GM23248 (cell line): ENCODE measurements at places on chromosomes 12 and 14. TPM values are rescaled to one million over a fixed set of nuclear protein-coding genes. Genes with fewer than 3 reads are reported as not detected.

DNA sequence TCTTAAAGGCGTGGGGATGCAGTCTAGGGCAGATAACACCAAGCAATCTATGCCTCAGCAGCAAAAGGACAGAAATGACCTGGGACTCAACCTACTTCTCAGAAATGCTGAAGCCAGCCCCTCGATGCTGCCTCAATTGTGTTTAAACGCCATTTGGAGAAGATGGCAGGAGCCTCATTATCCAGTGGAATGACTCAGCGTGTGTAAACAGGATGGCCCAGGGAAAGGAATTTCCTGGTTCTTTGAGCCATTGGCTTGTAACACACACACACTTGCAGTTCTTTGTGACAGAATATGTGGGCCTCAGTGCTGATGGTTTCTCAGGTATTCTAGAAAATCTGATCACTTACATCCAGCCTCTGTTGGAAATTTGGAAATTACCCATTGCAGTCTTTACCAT is 154.3 kb downstream of the NTF3 start:
- no peaks in the 10 kb centered on the region for H3K27me3 ChIP-seq
- H3K4me3 ChIP-seq = no peak overlapping the region
- peaks cover 26% of the 10 kb centered on the region for H3K4me1 ChIP-seq

GRCh38 chr14:51147183-51147582 is 52.3 kb upstream of the TRIM9 start:
- H3K4me1 ChIP-seq = no peaks in the 10 kb centered on the region
- no peak overlapping the region for H3K4me3 ChIP-seq
- peaks cover 19% of the 10 kb centered on the region for H3K27me3 ChIP-seq
- no peaks in the 10 kb centered on the region for H3K36me3 ChIP-seq
- H3K27ac ChIP-seq = no peak overlapping the region

DNA sequence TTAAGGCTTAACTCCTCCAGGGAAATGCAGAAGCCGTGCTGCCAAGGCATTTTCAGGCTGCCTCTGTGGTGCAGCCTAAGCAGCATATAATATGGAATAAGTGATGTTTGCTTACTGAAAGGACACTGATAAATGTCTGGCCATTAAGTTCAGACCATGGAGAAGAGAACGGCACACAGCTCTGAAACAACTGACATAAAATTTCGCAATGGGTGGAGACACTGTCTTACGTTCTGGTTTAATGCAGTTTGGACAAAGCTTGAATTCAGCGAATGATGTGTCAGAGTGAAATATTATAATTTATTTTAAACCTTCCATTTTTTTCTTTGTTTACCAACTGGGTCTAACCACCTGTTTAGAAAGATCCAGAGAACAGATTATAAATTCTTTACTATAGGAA is 27.2 kb upstream of the NRXN3 start:
- no peak for DNase-seq
- no peaks in the 10 kb centered on the region for H3K36me3 ChIP-seq
- no peak overlapping the region for H3K27ac ChIP-seq
- no peaks in the 10 kb centered on the region for H3K27me3 ChIP-seq

GRCh38 chr12:6927379-6928021 is at the start of gene ATN1:
TSS of gene ATN1 (plus strand) at chr12:6927959. CDS start at chr12:6934002, 6,043 bp downstream.
- 0 out of 2 replicates have a peak, but pooled peaks cover 6% of the 10 kb centered on the region for H3K36me3 ChIP-seq
- H3K27me3 ChIP-seq = no peaks in the 10 kb centered on the region
- DNase-seq = peak; percentile 76
- peak within 1 kb of the TSS; percentile 85 for H3K27ac ChIP-seq
- peaks cover 44% of the 10 kb centered on the region for H3K4me1 ChIP-seq

GRCh38 chr14:89600950-89601826 is 184.2 kb upstream of the FOXN3 start:
- H3K4me1 ChIP-seq = peaks cover 15% of the 10 kb centered on the region
- peak; percentile 45 for DNase-seq
- no peak overlapping the region for H3K27ac ChIP-seq
- H3K4me3 ChIP-seq = no peak overlapping the region
- H3K36me3 ChIP-seq = no peaks in the 10 kb centered on the region
- no peaks in the 10 kb centered on the region for H3K27me3 ChIP-seq

DNA sequence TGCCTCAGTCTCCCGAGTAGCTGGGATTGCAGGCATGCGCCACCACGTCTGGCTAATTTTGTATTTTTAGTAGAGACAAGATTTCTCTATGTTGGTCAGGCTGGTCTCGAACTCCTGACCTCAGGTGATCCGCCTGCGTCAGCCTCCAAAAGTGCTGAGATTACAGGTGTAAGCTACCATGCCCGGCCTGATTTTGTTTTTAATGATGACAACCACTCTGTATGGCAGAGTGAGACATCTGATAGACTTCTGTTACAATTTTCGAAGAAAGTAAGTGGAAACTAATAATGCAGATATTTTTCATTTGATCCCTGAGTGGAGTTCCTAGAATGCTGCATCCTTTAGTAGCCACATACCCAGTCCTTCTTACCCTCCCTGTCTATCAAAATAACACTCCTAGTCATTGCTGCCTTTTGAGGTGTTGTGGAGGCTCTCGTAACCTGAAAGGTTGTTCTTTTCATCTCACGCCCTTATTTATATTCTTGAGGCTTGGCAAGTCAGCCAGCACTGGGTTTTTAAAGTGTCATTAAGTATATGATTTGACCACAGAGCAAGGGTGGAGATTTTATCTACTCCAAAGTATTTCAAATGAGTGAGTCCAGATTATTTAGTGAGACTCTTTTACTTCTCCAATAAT is 5.9 kb upstream of the EID3 start:
- H3K36me3 ChIP-seq = peaks cover 66% of the 10 kb centered on the region
- H3K27me3 ChIP-seq = no peaks in the 10 kb centered on the region
- H3K4me3 ChIP-seq = no peak overlapping the region; the same call in 1 of the 2 replicates
- no peak overlapping the region; the same call in 1 of the 2 replicates for H3K27ac ChIP-seq
- DNase-seq = no peak

- H3K27ac ChIP-seq = no peak overlapping the region
- H3K36me3 ChIP-seq = no peaks in the 10 kb centered on the region
- H3K27me3 ChIP-seq = no peaks in the 10 kb centered on the region
These were observed 1401.9 kb upstream of the FLRT2 start for GRCh38 chr14:84128050-84128449.

- H3K4me3 ChIP-seq = peak overlapping the region; percentile 72
- peak; percentile 63 for DNase-seq
- no peak overlapping the region for H3K27ac ChIP-seq
- H3K27me3 ChIP-seq = no peaks in the 10 kb centered on the region
- H3K36me3 ChIP-seq = no peaks in the 10 kb centered on the region
These were observed 39.1 kb upstream of the INF2 start for GRCh38 chr14:104650057-104650980.

DNA sequence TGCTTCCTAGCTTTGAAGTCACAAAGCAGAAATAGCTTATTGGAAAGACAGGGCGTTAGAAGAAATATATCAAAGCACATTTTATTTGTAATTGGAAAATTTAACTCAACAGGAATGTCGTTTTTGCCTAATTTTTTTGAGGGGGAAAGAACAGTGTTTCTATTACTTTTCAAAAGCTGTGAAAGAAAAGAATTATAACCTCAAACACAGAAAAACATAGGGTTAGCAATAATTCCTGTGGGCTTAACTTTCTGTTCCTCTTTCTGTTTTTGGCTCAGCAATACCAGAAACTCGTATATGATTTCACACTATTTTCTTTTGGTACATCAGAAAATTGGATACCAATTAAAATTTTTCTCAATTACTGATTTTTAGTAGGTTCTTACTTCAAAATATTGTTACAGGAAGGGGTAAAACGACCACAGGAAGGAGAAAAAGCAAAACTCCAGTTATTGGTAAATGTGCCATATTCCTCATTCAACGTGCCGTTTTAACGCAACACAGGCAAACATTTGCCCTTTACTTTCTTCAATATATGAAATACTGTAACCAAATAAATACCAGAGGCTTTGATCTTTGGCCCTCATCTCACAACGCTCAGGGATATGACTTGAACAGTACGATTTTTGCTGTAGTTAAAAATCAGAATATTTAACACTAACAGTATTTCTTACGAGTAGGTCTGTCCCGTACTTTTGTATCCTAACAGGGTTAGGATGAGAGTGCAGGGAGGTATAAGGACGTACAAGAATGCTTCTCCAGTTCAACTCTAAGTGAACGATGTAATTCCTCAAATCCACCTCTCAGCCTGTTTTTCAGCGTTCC is 1.3 kb upstream of the RNU6-7 start:
- H3K27ac ChIP-seq = no peak overlapping the region
- H3K27me3 ChIP-seq = peaks cover 10% of the 10 kb centered on the region; the same call in 1 of the 2 replicates
- DNase-seq = no peak
- H3K36me3 ChIP-seq = no peaks in the 10 kb centered on the region
- peaks cover 13% of the 10 kb centered on the region for H3K4me1 ChIP-seq

DNA sequence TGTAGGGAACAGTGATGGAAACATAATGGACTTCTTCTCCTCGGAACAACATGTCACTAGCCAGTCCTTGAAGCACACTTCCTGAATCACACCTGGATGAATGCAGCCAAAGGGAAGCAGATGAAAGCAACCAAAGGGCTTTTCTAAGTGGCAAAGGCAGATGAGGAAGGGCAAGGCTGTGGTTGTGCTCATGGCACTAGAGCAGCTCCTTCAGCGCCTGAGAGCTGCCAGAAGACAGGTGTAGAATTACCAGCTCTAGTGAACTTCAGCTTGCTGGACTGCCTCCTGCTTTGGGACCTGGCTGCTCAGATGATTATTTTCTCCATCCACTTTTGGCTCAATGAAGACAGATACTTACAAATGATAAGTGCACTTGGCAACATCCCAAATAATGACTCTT is 1372.1 kb upstream of the SEL1L start:
- H3K27me3 ChIP-seq = no peaks in the 10 kb centered on the region
- H3K27ac ChIP-seq = no peak overlapping the region
- no peak for DNase-seq
- no peak overlapping the region for H3K4me3 ChIP-seq

GRCh38 chr14:71395151-71395604 is 487.9 kb downstream of the PCNX1 start:
- H3K4me1 ChIP-seq = peaks cover 12% of the 10 kb centered on the region
- no peaks in the 10 kb centered on the region for H3K36me3 ChIP-seq
- H3K27ac ChIP-seq = peak overlapping the region; percentile 44
- no peaks in the 10 kb centered on the region for H3K27me3 ChIP-seq
- DNase-seq = peak; percentile 79

- H3K27me3 ChIP-seq = no peaks in the 10 kb centered on the region
- no peak overlapping the region for H3K4me3 ChIP-seq
- no peak for DNase-seq
- no peaks in the 10 kb centered on the region for H3K4me1 ChIP-seq
These were observed 379.2 kb upstream of the OR4E1 start for GRCh38 chr14:22052795-22053194.

DNA sequence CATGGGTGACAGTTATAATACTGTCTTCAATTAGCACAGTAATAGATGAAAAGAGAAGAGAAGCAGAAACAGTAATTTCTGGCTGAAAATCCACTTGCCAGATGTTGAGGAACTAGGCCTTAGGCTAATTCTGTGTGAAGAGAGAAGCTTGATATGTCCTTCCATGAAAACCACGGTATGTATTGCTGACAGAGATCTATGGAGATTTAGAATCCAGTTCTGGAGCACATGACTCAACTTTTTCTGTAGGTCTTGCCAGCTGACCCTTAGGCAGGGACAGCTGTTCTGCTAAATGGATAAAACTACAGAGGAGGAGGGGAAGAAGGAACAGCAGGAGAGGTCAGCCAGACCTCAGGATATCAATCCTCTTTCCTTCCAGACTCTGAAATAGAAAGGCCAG is 211.5 kb downstream of the PRKD1 start:
- no peaks in the 10 kb centered on the region for H3K27me3 ChIP-seq
- DNase-seq = peak; percentile 15
- peaks cover 10% of the 10 kb centered on the region for H3K4me1 ChIP-seq
- H3K27ac ChIP-seq = no peak overlapping the region

GRCh38 chr12:77122661-77123060 is 57.3 kb upstream of the E2F7 start:
- H3K4me1 ChIP-seq = peaks cover 68% of the 10 kb centered on the region
- peak overlapping the region; percentile 98 for H3K27ac ChIP-seq
- peak overlapping the region; percentile 29 for H3K4me3 ChIP-seq
- no peaks in the 10 kb centered on the region for H3K27me3 ChIP-seq

- H3K4me3 ChIP-seq = peak overlapping the region; percentile 57
- H3K27ac ChIP-seq = peak overlapping the region; percentile 94
- DNase-seq = peak; percentile 89
- no peaks in the 10 kb centered on the region for H3K36me3 ChIP-seq
These were observed 232.1 kb downstream of the CACNA1C start for GRCh38 chr12:2284857-2285256.

- no peaks in the 10 kb centered on the region for H3K4me1 ChIP-seq
- H3K4me3 ChIP-seq = no peak overlapping the region
- no peak overlapping the region for H3K27ac ChIP-seq
These were observed 702.8 kb downstream of the VRK1 start for GRCh38 chr14:97499790-97500481.

- 0 out of 2 replicates have a peak, but pooled peaks cover 8% of the 10 kb centered on the region for H3K27me3 ChIP-seq
- no peak overlapping the region for H3K27ac ChIP-seq
- DNase-seq = no peak
- no peak overlapping the region for H3K4me3 ChIP-seq
These were observed 20.2 kb upstream of the OASL start for GRCh38 chr12:121059031-121059898.

- H3K27me3 ChIP-seq = peaks cover 40% of the 10 kb centered on the region
- H3K4me1 ChIP-seq = no peaks in the 10 kb centered on the region
- no peaks in the 10 kb centered on the region for H3K36me3 ChIP-seq
- H3K4me3 ChIP-seq = no peak overlapping the region
- DNase-seq = no peak
- no peak overlapping the region for H3K27ac ChIP-seq
These were observed 845 bp upstream of the AGAP2 start for GRCh38 chr12:57739387-57739786.

RNASE1 gene
- not detected in 2 replicates for polyA plus RNA-seq

P2RX2 gene
- polyA plus RNA-seq = not detected in 2 replicates

EIF2B2 gene
- polyA plus RNA-seq = 50.2 and 55.0 TPM in 2 replicates

SLC7A7 gene
- polyA plus RNA-seq = 0.63 and 1.7 TPM in 2 replicates

NPFF gene
- not detected in 2 replicates for polyA plus RNA-seq

SPATA7 gene
- 5.9 and 7.0 TPM in 2 replicates for polyA plus RNA-seq

AMIGO2 gene
- polyA plus RNA-seq = 19.6 and 20.5 TPM in 2 replicates
